ENCODE measurements at places on chromosomes 4 and X. TPM values are rescaled to one million over a fixed set of nuclear protein-coding genes. Genes with fewer than 3 reads are reported as not detected.

- no peak for DNase-seq
Observed at GRCh38 chr4:88858752-88859151, 161.1 kb upstream of the NAP1L5 start.

The TEX11 gene
- not detected for total RNA-seq

The HEPH gene
- total RNA-seq = 47.7 TPM

The ZCCHC18 gene
- 3.7 TPM for total RNA-seq

The DUSP9 gene
- not detected for total RNA-seq

GRCh38 chr4:40059362-40059761 lies 2.7 kb downstream of the N4BP2 start:
- DNase-seq = no peak

DNA sequence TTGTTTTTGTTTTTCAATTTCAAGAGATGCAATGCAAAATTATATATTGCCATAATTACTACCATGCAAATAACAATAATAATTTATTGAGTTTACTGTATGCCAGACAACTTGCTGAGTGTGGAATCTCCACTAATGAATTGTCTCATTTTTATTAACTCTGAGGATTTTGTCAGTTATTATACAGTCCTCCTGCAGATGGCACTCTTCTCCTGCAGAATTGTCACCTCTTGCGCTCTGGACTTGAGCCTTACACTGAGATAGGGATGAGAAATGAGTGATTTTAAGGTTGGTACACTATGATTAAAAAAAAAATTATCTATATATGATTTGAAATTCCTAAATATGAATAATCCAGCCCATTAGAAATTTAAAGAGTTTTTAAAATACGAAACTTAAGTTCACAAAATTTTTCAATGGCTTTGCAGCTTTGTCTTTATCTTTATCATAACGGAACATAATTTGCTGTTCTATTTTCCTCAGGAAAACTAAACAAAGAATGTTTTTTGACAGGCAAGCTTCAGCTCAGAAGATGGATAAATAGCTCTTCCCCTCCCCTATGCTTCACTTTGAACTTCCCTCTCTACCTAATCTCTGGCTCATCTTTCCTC lies 12.7 kb upstream of the PAQR3 start:
- DNase-seq = no peak

The FAM114A1 gene
- total RNA-seq = 26.1 TPM

- DNase-seq = no peak
Observed at GRCh38 chr4:115678425-115678941, 565.1 kb upstream of the NDST4 start.

- peak; percentile 75 for DNase-seq
Observed at GRCh38 chr4:113979148-113979904, at the start of gene ARSJ. Gene ARSJ, minus strand, starts transcription at chr4:113979647. Its CDS starts 813 bp downstream, at chr4:113978834.

The UTP3 gene
- 22.8 TPM for total RNA-seq

DNA sequence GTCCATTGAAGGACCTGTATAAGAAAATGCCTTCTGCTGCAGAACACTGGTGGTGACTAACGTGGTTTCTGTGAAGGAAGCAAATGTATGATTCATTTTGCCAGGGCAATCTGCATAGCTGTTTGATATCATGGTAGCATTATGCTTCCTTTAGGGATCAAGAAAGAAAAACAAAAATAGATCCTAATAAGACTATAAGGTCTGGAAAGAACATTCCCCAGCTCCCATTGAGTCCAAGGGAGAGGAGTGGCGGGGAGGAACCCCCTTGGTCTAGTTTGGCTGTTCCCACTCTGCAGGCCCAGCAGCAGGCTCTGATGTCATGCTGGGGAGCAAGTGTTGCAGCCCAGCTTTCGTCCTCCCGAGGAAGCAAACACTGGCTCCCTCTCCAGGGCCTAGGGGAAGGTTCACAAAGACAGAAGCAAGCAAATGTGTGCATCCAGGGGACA lies 154.5 kb upstream of the GALNT7 start:
- DNase-seq = no peak

DNA sequence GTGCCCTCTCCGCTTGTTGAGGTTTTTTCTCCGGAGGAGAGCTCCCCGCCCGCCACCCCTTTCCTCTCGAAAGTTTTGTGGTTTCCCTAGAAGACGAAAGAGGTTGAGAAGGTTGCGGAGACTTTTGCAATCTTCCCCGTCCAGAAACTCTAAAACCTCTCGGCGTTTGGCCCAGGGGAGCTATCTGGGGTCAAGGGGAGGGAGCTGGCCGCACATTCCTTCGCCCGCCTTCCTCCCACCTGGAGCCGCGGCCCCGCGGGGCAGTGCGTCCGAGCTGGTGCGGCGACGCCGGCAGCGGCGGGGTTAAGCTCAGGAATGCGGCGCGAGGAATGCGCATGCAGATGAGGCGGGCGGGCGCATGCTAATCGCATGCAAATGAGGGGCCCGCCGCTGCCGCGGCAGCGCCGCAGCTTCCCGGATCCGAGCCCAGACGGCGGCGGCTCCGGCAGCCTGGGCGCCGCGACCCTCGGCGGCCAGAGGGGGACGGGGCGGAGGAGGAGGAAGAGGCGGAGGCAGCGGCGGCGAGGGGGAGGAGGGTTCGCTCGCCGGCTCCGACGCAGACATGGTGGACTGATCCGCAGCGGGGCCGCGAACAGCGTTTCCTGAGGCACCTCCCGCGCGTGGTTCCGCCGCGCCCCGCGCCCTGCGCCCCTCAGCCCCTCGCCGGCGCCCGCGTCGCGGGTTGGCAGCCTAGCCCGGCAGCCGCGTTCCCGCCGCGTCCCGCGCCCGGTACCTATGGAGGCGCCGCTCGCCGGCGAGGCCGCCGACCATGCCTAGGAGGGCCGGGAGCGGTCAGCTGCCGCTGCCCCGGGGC lies at the start of gene WWC2:
WWC2 (plus strand) TSS at position 535 of the 814 bp plus-strand sequence; CDS start at position 770, 235 bp downstream.
- DNase-seq = peak; percentile 94

The PTPN13 gene
- 3.4 TPM for total RNA-seq

DNA sequence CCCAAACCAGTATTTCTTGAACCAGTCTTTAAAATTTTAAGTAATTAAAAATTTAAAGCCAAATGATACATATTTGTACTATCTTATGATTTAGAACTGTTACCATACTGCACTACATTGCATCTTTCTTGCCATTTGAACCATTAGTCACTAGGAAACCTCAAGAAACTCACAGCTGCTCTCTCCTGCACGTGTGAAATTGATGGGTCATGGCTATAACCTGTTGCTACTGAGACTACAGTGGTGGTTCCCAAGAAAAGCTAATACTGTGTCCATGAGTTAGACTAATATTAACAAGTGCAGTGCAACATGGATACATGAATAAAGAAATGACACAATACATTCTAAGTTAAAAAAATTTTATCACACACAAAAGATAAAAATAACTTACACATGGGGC lies 88.4 kb downstream of the PDE5A start:
- no peak for DNase-seq

GRCh38 chr4:83876047-83876446 lies 340.1 kb downstream of the GPAT3 start:
- DNase-seq = no peak

The EBP gene
- total RNA-seq = 38.6 TPM

- no peak for DNase-seq
Observed at GRCh38 chr4:105179539-105180401, 33.1 kb downstream of the TET2 start.

- no peak for DNase-seq
Observed at GRCh38 chrX:110454336-110454735, 95.7 kb downstream of the RTL9 start.

- DNase-seq = no peak
Observed at GRCh38 chr4:113232194-113232593, 182.7 kb downstream of the ANK2 start.

GRCh38 chr4:180099957-180100356 lies 2143.2 kb upstream of the TENM3 start:
- DNase-seq = no peak

The MAGEA11 gene
- not detected for total RNA-seq

DNA sequence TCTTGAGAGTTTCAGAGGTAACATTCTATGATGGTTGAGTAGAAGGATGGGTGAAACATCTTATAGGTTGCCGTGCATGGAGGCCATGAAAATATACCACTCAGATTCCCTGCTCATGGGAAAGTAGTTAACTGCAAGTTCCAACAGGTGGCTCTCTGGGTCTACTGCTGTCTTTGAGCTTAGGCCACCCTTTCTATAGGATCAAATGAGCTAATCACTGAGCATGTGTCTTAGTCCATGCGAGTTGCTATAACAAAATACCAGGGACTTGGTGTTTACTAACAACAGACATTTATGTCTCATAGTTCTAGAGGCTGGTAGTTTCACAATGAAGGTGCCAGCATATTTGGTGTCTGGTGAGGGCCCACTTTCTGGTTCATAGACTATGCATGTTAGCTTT lies 144.8 kb upstream of the UNC5C start:
- no peak for DNase-seq

The EVC2 gene
- 1.3 TPM for total RNA-seq

GRCh38 chr4:39181905-39182638 lies at the start of gene WDR19:
Gene WDR19, plus strand, starts transcription at chr4:39182529. Its CDS starts 29 bp downstream, at chr4:39182558.
- DNase-seq = peak; percentile 100
